T-cell (primary cell): ENCODE measurements at places on chromosomes 5 and 9. TPM values are rescaled to one million over a fixed set of nuclear protein-coding genes. Genes with fewer than 3 reads are reported as not detected.

The CDH12 gene
- not detected for total RNA-seq

DNA sequence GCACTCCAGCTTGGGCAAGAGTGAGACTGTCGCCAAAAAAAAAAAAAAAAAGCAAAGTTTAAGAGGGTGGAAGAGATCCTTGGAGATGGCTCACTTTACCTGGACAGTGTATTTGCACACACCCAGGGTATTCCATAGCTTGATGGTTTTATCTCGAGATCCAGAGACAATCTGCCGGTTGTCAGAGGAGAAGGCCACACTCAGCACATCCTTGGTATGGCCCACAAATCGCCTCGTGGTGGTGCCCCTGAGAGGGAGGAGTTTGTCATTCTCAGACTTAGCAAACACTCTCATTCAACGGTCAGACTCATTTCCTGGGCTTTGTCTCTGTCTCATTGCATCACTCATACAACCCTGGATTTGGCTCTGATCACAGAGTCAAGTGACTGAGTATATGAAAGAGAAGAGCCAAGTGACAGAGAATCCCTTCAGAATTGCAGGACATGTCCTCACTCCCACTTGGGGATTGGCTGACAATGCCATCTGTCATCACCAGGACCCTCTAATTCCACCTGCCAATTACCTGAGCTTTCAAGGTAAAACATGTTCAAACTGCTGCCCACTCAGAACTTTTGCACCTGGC, 2.2 kb downstream of the RACK1 start:
- DNase-seq: no peak

DNA sequence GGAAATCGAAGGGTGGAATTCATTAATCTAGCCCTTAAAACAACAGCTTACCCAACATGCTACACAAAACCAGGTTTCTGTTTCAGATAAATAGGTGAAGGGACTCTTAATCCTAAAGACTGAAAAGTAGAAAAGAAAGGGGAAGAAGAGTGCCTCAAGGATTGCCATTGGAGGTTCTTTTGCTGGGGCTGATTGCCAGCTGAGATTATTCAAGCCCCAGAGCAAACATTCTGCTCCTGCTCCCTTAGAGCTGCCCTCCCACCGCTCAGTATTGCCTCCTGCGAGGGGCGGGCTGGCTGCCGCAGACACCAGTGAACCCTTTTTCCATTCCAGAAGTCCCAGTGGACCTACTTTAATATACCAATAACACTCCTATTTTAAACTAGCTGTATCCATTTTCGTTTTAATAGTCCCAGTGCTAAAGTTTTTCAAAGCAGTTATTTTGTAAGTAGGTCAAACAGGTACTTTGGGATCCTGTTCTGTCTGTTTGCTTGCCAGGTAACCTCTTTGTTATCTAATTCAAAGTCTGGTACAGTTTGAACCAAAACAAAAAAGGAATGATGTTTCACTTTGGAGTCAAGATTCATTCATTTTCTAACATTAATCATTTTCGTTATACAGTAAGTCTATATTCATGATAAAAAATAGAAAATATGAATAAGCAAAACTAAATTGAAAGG, 38.6 kb downstream of the HMGCS1 start:
- no peak for DNase-seq

The CDO1 gene
- not detected for total RNA-seq

GRCh38 chr9:136057236-136058081, 37.6 kb downstream of the NACC2 start:
- DNase-seq: no peak

DNA sequence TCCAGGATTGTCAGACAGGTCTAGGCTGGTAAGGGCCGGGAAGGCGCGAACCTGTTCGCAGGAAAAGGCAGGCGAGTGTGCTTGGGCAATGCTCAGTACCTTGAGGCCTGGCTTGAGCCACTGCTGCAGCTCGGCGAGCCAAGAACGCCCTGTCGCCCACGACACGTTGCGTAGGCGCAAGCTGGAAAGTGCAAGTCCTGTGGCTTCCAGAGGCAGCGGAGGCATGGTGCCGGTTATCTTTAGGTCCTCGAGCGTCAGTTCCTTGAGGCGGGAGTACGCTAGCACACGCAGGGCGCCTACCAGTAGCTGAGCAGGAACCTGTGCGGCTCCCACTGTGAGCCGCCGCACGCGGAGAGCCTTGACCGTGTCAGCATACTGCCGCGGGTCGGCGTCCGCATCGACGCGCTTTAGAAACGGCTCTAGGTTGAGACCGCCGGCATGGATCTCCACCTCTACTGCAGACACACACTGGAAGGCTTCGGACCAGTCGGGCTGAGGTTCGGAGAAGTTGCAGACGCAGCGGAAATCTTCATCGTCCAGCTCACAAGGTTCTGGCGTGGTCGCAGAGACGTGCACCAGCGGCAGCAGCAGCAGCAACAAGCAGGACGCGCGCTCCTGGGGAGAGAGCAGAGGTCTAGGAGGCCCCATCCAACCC, 482 bp downstream of the CD14 start:
- DNase-seq: peak; percentile 27

GRCh38 chr5:13613621-13614020, 330.9 kb downstream of the DNAH5 start:
- DNase-seq: no peak

GRCh38 chr9:134502809-134503211, 138.8 kb upstream of the COL5A1 start:
- no peak for DNase-seq

The CDX1 gene
- 0.23 TPM for total RNA-seq

DNA sequence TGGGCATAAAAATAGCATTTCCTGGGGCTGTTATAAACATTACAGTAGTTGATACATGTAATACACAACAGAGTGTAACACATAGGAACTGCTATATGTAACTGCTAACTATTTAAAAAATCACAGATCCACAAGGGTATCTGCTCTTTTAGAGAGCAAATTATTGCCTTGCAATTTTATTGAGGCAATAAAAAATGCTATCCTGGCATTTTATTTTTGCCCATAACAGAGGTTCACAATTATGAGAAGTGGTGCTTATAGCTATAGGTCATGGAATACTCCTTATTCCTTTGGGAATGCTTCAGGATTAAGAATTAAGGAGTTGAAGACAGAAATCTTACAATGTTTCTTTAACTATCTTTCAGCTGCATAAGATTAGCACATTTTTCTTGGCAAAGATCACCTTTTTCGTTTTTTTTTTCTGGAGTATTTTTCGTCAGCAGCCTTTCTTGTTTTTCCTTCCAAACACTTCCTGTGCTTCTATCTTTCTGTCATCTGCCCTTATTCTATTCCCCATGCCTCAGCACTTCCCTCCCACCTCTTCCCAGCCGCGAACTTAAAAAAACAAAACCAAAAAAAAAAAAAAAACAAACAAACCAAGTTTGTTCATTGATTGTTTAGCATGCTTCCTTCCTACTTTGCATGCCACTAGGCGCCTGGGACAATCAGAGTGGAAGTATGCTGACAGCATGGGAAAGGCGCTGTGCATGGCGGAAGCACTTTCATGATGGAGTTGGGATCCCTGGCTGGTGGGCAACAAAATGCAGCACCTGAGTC, 264.2 kb downstream of the MAST4 start:
- DNase-seq: no peak

- DNase-seq: no peak
Observed at GRCh38 chr5:153880106-153880505, 158.6 kb downstream of the FAM114A2 start.

DNA sequence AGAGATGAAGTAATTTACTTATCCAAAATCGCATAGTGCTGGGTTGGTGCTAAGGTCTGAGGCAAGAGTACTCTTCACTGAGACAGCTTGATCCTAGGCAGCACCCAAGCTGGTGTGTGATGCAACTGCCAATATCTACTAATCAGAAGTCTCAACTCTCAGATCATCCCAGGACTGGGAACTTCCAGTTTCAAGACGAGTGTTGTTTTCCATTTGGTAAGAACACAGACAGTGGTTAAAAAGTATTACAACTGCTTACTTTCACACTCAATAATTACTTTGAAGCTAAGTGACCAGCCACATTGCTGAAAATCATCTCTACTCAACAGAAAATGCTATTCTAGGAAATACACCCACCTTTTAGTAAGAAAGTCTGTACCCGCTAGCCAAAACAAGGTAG, 45.3 kb downstream of the FBXW11 start:
- DNase-seq: no peak

The FBXL7 gene
- total RNA-seq: 0.07 TPM

GRCh38 chr9:36834736-36835135, 199.3 kb downstream of the PAX5 start:
- no peak for DNase-seq

GRCh38 chr9:80066931-80067330, 495.2 kb downstream of the TLE4 start:
- no peak for DNase-seq

The RGP1 gene
- 25.2 TPM for total RNA-seq

DNA sequence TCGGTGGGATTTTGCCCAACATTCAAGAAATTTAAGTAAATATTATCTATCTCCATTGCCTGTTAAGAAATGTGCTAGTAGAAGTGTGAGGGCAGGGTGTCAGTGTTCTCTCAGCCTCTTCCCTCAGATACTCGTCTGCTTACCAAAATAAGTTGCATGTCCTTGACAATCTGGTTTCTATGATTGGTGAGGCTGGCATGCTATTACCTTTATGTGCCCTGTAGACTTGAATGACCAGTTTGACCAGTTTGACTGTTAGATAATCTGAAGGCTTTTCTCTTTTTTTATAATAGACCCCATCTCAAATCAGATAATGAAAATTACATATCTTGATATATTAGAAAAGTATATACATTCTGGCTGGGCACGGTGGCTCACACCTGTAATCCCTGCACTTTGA, 348 bp downstream of the CATSPER3 start:
- no peak for DNase-seq

- DNase-seq: no peak
Observed at GRCh38 chr9:109115931-109116526, 3.7 kb downstream of the TMEM245 start.

The CATSPER3 gene
- 1.1 TPM for total RNA-seq

The SLC34A3 gene
- total RNA-seq: not detected

GRCh38 chr9:19154135-19154612, 26.9 kb upstream of the PLIN2 start:
- DNase-seq: no peak

The GRPEL2 gene
- total RNA-seq: 31.5 TPM

DNA sequence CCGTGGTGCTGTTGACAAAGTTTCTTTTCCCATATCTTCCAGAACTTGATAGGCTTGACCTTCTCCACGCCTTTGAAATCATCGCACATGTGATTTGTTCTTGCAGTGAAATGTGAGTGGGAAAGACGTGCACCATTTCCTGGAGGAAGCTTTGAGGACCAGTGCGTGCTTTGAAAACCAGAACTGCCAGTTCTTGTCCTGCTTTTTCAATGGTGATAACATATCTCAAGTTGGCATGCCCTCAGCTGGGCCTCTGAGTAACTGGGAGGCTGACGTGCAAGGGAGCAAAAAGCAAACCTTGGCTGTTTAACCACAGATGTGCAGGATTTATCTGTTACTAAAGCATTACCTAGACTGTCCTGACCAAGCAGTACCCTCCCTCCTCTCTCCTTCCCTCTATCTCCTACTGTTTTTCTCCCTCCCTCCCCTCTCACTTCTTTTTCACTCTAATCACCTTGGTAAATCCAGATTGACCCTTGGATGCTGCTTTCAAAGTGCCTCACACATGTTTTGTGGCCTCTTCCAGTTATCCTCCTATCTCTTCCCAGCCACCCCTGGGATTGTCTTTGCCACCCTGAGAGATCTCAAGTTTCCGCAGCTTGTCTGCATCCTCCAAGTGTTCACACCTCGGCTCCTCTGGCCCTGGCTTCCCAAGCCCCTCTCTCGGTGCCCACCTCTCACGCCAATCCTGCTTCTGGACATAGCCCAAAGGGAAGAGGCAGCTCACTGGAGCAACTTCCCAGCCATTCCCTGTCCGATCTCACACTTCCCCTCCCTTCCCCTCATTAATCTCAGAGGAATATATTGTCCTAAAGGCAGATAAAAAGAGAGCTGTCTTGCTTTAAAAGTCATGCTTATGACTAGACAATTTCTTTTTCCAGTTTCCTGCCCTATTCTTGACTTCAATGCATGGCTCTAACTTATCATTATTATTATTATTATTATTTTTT, 198.3 kb downstream of the ERCC6L2 start:
- no peak for DNase-seq

The ABO gene
- total RNA-seq: not detected

DNA sequence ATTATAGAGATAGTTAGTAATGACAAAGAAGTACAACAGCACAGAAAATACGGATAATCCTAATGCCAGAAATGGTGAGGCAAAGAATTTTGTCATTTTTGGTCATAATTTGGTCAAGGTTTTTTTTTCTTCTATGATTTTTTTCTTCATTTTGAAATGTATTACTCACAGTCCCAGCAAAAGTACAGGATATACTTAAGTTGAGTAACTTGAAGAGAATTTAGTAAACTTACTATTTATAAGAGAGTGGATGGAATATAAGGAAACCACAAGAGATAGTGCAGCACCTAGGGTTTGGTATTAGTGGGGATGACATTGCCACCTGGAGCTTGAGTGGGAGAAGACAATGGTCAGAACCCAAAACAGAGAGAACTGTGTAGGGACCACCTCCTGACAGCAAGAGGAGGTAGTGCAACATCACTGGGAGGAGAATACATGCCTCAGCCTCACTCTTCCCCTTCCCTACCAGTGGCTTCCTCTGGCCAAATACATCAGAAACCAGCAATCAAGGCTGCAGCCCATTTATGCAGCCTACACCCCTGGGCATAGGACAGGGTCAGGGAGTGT, 434.5 kb upstream of the TRPC7 start:
- DNase-seq: no peak

- DNase-seq: no peak
Observed at GRCh38 chr9:92760070-92760469, 4.6 kb downstream of the BICD2 start.

The RIGI gene
- total RNA-seq: 17.1 TPM

- DNase-seq: no peak
Observed at GRCh38 chr9:95778957-95779356, 96.5 kb upstream of the ERCC6L2 start.

GRCh38 chr5:137836298-137836697, 31.4 kb upstream of the MYOT start:
- DNase-seq: no peak
